CD4-positive, alpha-beta memory T cell (primary cell): ENCODE measurements at places on chromosomes 13 and 19.

GRCh38 chr19:2812414-2813234 is 7.0 kb upstream of the ZNF554 start:
- DNase-seq, result no peak

- no peak for DNase-seq
These were observed 73.8 kb downstream of the SPATA13 start for GRCh38 chr13:24234200-24234915.

- no peak for DNase-seq
These were observed 4.9 kb upstream of the ERCC1 start for GRCh38 chr19:45428384-45429231.

- no peak for DNase-seq
These were observed 2.9 kb downstream of the RAP2A start for GRCh38 chr13:97436845-97437244.

DNA sequence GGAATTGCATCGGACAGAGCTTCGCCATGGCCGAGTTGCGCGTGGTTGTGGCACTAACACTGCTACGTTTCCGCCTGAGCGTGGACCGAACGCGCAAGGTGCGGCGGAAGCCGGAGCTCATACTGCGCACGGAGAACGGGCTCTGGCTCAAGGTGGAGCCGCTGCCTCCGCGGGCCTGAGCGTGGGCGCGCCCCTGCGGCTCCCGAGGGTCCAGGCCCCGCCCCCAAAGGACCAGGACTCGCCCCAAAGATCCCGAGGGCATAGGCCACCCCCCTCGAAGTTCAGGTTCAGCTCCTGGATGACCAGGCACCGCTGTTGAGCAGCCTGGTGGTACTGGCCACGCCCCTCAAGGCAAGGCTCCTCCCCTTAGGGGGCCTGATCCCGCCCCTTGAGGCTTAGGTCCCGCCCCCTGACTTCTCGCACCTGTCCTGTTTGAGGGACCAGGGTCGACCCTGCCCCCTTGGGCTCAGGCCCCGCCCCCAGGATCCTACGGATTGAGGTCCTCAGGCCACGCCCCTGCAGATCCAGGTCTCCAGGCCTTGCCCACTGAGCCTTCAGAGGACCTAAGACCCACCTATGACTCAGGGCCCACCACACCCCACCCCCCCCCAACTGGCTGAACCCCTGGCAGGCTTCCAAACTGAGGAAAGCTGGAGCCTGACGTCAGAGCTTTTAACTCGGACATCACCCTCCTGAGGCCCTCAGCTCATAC is 43.1 kb downstream of the CYP4F22 start:
- peak; percentile 72 for DNase-seq

DNA sequence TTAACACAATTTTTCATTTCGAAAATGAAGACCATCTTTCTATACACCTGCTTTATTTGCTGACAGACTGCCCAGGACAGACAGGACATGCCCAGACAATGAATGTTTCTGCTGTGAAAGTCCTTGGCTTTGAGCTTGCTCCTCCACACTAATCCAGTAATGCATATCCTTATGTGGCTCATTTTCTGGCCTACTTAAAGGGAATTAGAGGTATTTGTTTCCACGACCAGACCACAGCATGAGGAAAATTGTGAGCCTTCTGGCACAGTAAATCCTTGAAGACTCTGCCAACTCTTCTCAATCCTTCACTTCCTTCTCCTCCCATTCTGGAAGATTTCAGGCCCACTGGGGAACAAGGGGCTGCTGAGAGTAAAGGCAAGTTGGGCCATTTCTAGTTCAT is 25.7 kb downstream of the CCDC70 start:
- DNase-seq, result no peak

- no peak for DNase-seq
These were observed 17.4 kb downstream of the CAPN12 start for GRCh38 chr19:38726761-38727301.

- DNase-seq, result no peak
These were observed 9.6 kb upstream of the BCL3 start for GRCh38 chr19:44738603-44739558.

GRCh38 chr19:45528744-45529419 is 21.6 kb downstream of the VASP start:
- DNase-seq, result no peak
